ENCODE measurements at places on chromosomes 12 and 14. TPM values are rescaled to one million over a fixed set of nuclear protein-coding genes. Genes with fewer than 3 reads are reported as not detected.

DNA sequence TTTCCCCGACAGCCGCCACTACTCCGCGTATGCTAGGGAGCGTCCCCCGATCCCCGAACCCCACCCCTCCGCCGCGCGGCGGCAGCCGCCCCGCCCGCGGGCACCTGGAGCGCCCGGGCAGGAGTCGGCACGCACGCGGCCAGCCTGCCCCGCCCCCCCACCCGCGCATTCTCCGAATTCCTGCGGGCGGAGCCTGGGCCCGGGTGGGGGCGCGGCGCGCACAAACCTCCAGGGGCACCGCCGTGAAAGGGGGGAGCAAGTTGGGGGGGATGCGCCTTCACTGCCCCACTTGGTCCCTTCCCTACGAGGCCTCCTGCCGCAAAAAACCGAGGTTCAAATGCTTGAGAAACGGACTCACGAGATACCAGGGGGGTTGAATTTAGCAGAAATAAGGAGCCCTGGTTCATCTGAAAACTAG is 1.7 kb downstream of the AJUBA start:
- H3K4me3 ChIP-seq: no peak overlapping the region
- H3K27me3 ChIP-seq: no peaks in the 10 kb centered on the region
- H3K27ac ChIP-seq: no peak overlapping the region
- DNase-seq: no peak
- no peaks in the 10 kb centered on the region for H3K36me3 ChIP-seq

DNA sequence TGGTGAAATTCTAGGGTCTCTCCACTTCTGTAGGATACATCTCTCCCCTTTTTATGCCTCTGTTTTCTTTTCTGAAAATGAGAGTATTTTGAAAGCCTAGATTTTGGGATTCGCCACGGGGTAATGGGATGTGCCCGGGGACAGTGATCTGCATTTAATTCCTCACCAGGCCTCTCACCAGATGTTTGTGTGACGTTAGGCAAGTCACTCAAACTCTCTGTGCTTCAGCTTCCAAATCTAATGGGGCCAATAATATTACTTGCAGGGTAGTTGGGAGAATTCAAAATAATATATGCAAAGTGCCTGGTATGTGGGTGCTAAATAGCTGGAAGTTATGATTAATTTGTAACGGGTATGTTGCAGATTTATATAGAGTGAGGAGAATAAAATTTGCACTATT is 78.8 kb downstream of the C12orf75 start:
- H3K4me1 ChIP-seq: peaks cover 15% of the 10 kb centered on the region
- no peaks in the 10 kb centered on the region for H3K36me3 ChIP-seq
- H3K27ac ChIP-seq: no peak overlapping the region
- DNase-seq: no peak
- H3K27me3 ChIP-seq: no peaks in the 10 kb centered on the region

Gene SLCO1A2
- total RNA-seq: not detected

Gene PDZRN4
- total RNA-seq: not detected

- no peak for DNase-seq
- H3K4me3 ChIP-seq: no peak overlapping the region
- H3K4me1 ChIP-seq: no peaks in the 10 kb centered on the region
Measured at GRCh38 chr14:69363055-69363454, 35.0 kb downstream of the ERH start.

GRCh38 chr12:117060246-117060928 is 38.8 kb downstream of the TESC start:
- H3K36me3 ChIP-seq: no peaks in the 10 kb centered on the region
- peaks cover 27% of the 10 kb centered on the region for H3K4me1 ChIP-seq
- no peak overlapping the region for H3K4me3 ChIP-seq
- H3K27me3 ChIP-seq: no peaks in the 10 kb centered on the region

DNA sequence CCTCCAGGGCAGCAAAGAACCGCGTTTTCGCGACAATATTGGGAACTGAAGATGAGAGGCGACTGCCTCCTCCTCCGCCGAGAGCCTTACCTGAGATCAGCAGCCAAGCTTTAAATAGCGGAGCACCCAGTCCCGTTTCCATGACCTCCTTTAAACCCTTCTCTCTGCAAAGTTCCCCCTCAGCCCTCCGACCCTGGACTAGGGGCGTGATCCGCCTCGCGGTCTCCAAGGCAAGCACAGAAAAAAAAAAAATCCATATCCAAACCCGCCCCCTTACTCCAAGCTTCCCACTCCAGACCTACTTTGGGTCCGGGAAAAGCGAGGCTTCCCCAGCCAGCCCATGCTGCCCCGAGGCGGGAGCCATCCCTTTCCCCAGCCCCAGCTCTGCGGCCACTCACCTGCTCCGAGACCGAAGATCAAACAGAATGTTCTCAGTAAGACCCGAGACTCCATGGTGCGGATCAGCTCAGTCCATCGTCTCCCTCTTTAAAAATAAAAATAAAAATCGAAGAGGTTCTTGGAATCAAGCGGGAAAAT is 630 bp downstream of the NELL2 start:
- peaks cover 6% of the 10 kb centered on the region for H3K27me3 ChIP-seq
- peak overlapping the region; percentile 67 for H3K4me3 ChIP-seq
- H3K36me3 ChIP-seq: no peaks in the 10 kb centered on the region
- peak; percentile 21 for DNase-seq

DNA sequence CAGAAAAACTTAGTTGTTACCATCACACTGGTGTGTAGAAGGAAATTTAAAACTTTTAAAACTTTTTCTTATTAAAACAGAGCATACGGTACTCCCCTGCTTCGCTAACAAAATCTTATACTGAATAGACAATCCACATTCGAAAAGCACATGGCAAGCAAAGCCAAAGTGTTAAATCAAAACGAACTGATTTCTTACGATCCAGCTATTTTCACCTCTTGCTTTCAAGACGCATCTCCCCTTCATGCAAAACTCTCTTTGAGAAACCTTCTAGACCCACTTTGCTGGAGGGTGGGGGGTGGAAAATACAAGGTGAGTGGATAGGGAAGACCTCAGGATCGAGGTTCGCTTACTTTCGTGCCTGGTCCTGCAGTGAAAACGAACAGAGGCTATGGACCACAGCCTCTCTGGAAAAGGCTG is 328 bp downstream of the INTS13 start:
- H3K36me3 ChIP-seq: no peaks in the 10 kb centered on the region
- peak overlapping the region; percentile 82 for H3K4me3 ChIP-seq
- peak overlapping the region; percentile 89 for H3K27ac ChIP-seq
- H3K4me1 ChIP-seq: peaks cover 65% of the 10 kb centered on the region
- no peak for DNase-seq

DNA sequence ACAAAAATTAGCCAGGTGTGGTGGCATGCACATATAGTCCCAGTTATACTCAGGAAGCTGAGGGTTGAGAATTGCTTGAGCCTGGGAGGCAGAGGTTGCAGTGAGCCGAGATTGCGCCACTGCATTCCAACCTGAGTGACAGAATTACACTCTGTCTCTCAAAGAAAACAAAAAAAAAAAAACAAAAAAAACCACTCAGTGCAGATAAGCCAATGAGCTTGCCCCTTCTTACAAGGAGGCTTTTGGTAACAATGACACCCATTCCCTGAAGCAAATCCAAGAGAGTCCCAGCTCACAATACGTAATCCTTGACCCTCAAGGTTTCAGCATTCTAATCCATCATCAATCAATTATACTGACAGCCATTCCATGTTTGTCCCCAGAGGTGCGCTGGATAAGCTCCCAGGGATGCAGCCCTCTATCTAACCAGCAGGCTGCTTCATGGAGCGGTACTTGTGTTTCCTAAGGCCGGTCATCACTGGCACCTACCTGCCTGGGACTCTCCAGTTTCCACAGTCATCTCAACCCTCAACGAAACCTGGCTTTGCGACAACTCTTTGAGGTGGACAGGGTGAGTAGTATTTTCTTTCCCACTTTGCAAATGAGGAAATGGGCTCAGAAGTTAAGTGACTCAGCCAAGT is 12.4 kb downstream of the GCN1 start:
- no peak overlapping the region for H3K27ac ChIP-seq
- H3K36me3 ChIP-seq: peaks cover 74% of the 10 kb centered on the region
- DNase-seq: no peak
- H3K27me3 ChIP-seq: no peaks in the 10 kb centered on the region
- no peak overlapping the region for H3K4me3 ChIP-seq

DNA sequence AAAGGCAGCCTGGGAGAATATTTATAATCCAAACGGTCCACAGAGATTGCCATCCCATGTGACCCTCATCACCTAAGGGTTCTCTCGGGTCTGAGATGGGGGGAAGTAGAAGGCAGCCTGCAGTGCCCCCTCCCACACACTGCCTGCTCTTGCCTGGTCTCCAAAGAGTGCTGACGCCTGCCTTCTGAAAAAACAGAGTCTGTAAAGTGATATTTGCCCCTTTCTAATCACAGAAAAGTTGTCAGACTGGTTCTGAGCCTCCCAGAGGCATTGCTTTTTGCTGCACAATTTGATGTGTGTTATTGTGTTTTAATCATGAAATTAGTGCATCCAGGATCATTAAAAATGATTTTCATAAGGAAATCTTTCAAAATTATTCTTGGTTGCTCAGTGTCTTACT is 59.2 kb downstream of the TMEM30B start:
- no peak overlapping the region for H3K4me3 ChIP-seq
- H3K27me3 ChIP-seq: no peaks in the 10 kb centered on the region
- no peak for DNase-seq
- no peaks in the 10 kb centered on the region for H3K36me3 ChIP-seq
- H3K4me1 ChIP-seq: no peaks in the 10 kb centered on the region

Gene CLEC2B
- 74.6 TPM for total RNA-seq

GRCh38 chr14:100780646-100781355 is 45.1 kb upstream of the MEG3 start:
- H3K36me3 ChIP-seq: no peaks in the 10 kb centered on the region
- H3K27ac ChIP-seq: no peak overlapping the region
- no peak for DNase-seq
- no peak overlapping the region for H3K4me3 ChIP-seq

Gene VWF
- total RNA-seq: 0.03 TPM

Gene RNU4-1
- 925 TPM for total RNA-seq

Gene GALNT4
- 7.6 TPM for total RNA-seq

Gene TEX22
- total RNA-seq: 7.5 TPM

- H3K27ac ChIP-seq: no peak overlapping the region
- H3K36me3 ChIP-seq: no peaks in the 10 kb centered on the region
- no peak overlapping the region for H3K4me3 ChIP-seq
Measured at GRCh38 chr12:28440081-28440608, 249.9 kb downstream of the CCDC91 start.

DNA sequence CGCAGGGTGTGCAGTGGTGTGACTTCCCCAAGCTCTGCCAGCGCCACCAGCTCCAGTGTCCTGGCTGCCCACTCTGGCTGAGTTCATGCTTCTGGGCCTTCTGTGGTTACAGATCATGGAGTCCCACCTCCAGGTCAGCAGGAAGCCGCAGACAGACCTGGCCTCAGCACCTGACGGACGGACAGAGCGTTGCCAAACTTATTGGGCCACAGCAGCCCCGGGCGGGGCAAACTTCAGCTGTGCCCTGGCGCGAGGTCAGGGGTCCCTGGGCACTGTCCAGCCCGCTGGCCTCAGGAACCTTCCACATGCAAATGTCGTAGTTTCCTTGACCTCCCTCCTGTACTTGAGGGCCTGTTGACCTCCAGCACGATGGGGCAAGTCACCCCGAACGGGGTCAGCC is 11.2 kb downstream of the GPR132 start:
- peaks cover 6% of the 10 kb centered on the region for H3K4me1 ChIP-seq
- no peaks in the 10 kb centered on the region for H3K27me3 ChIP-seq
- peaks cover 40% of the 10 kb centered on the region for H3K36me3 ChIP-seq
- H3K27ac ChIP-seq: no peak overlapping the region

Gene MGAT4C
- not detected for total RNA-seq

DNA sequence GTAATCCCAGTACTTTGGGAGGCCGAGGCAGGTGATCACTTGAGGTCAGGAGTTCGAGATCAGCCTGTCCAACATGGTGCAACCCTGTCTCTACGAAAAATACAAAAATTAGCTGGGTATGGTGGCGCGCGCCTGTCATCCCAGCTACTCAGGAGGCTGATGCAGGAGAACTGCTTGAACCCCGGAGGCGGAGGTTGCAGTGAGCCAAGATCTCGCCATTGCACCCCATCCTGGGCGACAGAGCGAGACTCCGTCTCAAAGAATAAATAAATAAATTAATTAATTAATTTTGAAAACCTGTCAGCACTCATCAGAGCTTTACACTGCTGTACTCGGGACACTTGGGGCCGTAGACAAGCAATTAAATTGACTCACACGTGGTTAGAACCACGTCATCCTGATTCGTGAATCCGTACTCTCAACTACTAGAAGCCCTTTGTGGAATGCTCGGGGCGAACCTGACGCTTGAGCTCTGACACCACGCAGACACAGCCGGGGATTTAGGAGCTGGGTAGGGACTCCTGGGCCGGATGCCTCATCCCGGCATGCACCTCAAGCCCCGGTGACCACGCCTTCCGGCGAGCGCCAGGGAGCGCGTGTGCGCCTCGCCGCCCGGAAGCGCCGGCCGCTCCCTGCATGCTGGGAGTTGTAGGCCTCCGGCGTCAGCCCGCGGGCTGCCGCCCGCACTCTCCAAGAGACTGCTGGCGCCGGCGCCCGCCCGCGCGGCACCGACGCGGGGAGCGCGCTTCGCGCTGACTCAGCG is at the start of gene XPOT:
XPOT (plus strand) TSS at position 686 of the 763 bp plus-strand sequence. CDS start 5,644 bp downstream, outside the sequence.
- H3K36me3 ChIP-seq: no peaks in the 10 kb centered on the region
- peak within 1 kb of the TSS; percentile 91 for H3K27ac ChIP-seq
- peak; percentile 95 for DNase-seq
- peaks cover 33% of the 10 kb centered on the region for H3K4me1 ChIP-seq
- peak within 1 kb of the TSS; percentile 78 for H3K4me3 ChIP-seq

DNA sequence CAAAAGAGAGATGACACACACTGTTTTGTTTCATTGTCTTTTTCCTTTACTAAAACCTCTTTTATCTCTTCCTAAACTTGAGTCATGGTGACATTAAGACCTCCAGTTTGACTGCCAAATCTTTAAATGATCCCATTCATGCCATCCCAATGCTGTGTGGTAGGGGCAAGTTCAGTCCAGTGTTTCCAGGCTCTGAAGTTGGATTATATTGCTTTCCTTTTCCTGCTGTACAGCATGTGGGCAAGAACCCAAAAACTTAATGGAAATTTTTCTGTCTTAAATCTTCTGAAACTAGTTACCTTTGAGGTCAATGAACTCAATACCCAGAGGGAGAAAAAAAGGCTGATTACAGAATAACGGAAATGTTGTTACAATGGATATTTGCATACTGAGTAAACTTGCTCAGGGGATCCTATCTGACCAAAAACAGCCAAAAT is 187.1 kb upstream of the FAR2 start:
- no peaks in the 10 kb centered on the region for H3K36me3 ChIP-seq
- no peaks in the 10 kb centered on the region for H3K27me3 ChIP-seq
- no peaks in the 10 kb centered on the region for H3K4me1 ChIP-seq
- H3K4me3 ChIP-seq: no peak overlapping the region
- H3K27ac ChIP-seq: no peak overlapping the region

DNA sequence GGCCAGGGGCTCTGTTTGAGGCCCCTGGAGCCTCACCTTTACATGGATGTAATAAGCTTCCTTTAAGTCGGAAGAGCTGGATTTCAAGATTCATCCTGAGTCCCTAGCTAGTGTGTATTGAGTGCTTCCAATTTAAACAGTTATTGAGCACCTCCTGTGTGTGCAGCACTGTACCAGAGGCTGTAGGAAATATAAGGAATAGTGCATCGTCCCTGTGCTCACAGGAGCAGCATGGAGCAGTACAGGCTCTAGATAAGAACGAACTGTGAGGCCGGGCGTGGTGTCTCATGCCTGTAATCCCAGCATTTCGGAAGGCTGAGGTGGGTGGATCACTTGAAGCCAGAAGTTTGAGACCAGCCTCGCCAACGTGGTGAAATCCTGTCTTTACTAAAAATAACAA is 65.8 kb upstream of the METAP2 start:
- DNase-seq: no peak
- H3K27ac ChIP-seq: no peak overlapping the region
- no peak overlapping the region for H3K4me3 ChIP-seq
- H3K36me3 ChIP-seq: no peaks in the 10 kb centered on the region
- H3K4me1 ChIP-seq: no peaks in the 10 kb centered on the region

Gene KCNA5
- not detected for total RNA-seq

Data from CD4-positive, alpha-beta memory T cell (primary cell).